ENCODE measurements at places on chromosomes 7 and 10.

GRCh38 chr10:70585578-70586169 lies 16.9 kb downstream of the PRF1 start:
- DNase-seq: no peak

GRCh38 chr10:124742413-124743190 lies 1.6 kb downstream of the FAM53B start:
- no peak for DNase-seq

DNA sequence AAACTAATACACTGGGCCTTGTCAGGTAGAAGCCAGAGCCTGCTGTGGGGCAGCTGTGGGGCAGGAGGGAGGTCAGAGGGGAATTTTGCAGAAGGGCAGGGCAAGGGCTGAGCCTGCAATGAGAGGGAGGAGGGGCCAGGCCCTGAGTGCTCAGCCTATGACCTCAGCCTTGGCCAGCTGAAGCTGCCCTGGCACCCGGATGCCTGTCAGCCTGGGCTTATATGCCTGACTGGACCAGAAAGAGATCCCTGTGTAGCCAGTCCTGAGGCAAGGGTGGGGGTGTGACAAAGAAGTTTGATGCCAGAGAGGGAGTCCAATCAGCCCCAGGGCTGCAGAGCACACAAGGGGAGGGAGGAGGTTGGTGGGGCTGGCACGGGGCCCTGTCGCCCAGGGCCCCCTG lies 22.3 kb upstream of the PRRT4 start:
- DNase-seq: no peak

GRCh38 chr10:123835575-123835974 lies 56.0 kb downstream of the CPXM2 start:
- DNase-seq: no peak

DNA sequence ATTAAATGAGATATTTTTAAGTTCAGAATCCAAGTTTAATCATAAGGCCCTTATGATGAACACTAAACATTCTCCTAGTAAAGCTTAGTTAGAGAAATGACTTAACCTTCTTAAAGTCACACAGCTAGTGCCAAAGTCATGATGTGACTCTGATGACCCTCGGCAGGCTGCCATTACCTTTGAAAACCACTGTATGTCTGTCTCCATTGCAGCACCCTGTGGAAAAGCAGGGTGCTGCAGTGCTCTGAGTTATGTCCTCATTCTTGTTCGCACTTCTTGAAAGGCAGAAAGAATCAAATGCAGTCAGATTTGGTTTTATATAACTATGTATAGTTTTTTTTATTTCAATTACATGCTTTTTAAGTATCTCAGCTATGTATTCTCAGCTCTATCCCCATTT lies 105.0 kb downstream of the PHTF2 start:
- DNase-seq: no peak

- DNase-seq: no peak
These were observed 33.7 kb upstream of the HECW1 start for GRCh38 chr7:43078794-43079193.

DNA sequence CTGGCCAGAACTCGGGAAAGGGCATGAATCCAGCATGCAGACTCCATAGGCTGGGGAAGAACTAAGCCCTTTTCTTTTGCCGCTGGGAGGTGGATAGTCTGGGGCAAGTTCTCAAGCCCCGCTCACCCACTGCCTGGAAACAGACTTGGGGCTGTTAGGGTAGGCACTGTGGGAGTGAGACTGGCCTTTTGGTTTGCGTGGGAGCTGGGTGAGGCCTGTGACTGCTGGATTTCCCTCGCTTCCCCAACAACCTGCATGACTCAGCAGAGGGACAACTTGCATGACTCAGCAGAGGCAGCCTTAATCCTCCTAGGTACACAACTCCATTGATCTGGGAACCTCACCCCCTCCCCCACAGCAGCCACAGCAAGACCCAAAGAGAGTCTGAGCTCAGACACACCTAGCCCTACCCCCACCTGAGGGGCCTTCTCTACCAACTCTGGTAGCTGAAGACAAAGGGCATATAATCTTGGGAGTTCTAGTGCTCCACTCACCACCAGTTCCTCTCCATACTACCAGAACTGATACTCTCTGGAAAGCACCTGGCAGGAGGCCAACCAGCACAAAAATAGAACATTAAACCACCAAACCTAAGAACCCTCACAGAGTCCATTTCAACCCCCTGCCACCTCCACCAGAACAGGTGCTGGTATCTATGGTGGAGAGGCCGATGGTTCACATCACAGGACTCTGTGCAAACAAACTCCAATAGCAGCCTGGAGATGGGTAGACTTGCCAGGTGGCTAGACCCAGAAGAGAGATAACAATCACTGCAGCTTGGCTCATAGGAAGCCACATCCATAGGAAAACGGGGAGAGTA lies 81.4 kb upstream of the LAMB4 start:
- DNase-seq: no peak

DNA sequence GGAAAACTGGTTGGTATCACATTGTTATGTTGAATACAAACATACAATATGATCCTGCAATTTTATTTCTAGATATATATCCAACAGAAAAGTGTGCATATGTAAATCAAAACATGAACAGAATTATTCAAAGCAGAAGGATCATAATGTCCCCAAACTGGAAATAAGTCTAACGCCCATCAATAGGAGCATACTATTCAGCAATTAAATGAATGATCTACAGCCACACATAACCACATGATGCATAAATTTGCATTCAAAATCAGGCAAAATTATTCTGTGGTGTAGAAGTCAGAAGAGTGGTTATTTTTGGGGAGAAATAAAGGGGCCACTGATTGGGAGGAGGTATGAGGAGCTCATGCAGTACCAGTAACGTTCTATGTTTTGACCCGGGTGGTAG lies 28.6 kb downstream of the NPY start:
- no peak for DNase-seq

DNA sequence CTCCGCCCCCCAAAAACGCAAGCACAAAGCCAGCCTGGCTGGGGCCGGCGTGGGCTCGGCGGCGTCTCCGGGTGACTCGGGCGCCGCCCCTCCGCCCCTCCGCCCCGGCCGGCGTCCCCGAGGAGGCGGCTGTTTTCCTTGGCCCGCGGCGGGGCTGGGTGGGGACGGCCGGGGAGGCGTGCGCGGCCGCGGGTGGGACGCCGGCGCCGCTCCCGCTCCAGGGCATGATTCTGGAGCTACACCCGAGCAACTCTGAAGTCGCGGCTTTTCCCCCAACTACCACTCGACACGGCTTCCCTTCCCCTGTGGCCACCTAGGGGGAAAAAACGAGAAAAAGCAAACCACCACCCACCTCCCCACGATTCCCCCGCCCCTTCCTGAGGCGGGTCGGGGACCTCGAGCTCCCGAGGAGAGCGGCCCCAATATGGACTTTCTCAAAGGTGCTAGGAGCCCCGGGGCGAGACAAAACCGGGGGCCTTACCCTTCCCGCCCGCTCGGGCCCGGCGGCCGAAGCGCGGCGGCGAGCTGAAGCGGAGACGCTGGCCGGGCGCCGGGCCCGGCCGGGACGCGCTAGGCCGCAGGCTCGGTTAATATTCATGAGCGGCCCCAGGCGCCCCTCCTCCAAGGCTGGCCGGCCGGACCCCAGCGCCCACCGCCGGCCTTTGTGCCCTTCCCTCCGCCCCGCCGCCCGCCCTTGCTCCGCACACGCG lies 856 bp downstream of the ARHGAP21 start:
- DNase-seq: peak; percentile 6

DNA sequence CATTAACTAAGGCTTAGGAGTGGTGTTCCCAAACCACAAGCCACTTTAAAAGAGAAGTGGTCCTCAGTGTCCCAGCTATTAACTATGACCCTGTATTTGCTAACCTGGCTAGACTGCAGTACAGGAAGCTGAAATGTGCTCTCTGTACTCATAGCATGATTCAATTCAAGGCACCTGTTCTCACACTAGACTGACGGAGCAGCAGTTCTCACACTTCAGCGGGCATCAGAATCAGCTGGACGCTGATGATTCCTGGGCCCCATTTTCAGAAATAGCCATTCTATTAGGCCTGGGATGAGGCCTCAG lies 24.5 kb upstream of the MSRB2 start:
- no peak for DNase-seq

DNA sequence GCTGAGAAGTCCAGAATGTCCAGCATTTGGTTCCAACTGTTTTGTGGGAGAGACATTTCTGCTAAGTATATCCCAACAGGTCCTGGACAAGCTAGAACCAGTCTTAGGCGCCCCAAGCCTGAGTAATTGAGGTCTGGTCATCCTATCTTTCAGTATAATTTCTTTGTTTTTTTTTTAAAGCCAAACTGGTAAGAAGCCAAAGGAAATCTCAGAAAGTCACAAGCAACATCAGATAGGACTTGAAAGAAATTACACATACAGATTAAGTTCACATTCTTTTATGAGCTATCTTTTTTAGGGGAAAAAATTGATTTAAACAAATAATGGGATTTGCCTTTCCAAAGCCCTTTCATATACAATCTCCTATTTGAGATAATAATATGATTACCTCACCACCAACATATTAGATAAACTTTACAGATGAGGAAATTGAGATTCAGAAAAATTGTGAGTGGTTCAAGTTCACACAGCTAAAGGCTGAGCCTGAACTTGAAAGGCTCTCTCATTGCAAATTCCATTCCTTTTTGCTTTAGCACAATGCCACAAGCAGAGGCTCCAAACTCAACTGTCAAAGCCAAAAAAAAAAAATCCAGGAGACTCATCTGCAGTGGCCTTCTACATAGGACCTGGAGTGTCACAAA lies 15.0 kb downstream of the PDLIM1 start:
- DNase-seq: no peak

GRCh38 chr7:135802697-135803096 lies 54.1 kb upstream of the FAM180A start:
- no peak for DNase-seq

DNA sequence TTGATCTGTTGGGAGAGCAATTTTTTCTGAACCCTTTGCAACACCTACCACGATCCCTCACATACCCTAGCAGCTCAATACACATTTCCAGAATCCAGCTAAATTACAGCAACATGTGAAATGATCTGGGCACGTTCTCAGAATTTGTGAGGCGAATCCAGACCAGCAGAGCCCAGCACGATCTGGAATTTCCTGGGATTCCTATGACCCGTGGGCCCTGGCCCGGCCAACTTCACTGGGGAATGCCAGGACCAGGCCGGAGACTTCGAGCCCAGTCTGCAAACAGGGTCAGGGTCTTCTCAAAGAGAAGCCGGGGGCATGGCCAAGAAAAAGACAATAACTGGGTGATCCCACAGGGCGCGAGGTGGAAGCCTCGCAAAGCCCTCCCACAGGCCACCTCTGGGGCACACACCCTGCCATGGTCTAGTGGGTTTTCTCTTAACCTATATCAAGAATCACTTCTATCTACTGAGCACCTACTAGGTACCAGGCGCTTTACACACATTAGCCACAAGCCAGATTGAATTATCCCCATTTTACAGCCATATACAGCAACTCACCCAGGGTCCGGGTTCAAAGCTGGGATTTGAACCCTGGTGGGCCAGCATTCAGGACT lies 33.8 kb downstream of the FAM53B start:
- DNase-seq: no peak

GRCh38 chr7:119694506-119694905 lies 578.5 kb upstream of the KCND2 start:
- DNase-seq: no peak

GRCh38 chr7:105691680-105692564 lies 110.6 kb upstream of the EFCAB10 start:
- peak; percentile 65 for DNase-seq

DNA sequence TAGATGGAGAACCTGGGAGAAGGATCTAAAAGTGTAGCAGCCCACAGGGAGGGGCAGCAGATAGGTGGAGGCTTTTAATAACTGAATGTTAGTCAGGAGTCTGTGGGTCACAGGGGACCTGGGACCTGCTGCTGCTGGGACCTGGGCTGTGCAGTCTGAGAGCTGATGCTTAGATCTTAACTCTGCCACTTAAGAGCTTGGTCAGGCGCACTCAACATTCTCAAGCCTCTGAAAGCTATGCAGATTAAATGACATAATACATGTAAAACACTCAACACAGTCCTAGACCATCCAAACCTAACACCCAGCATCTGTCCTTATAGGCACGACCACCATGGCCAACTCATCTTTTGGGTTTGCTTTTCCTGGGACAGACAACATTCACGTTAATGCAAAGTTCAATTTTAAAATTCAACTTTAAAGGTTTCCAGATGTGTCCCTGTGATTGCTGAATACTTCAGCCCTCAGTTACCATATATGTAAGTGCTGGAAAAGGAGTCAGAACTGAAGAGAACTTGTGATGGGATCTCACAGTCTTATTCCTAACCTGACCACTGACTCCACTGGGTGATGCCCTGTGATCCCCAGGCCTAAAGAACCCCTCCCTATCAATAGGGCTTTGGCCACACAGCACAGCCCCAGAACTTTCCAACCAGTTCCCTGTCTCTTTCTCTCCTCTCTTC lies 321.0 kb downstream of the PLXNA4 start:
- DNase-seq: no peak

GRCh38 chr10:127774766-127775559 lies 38.0 kb downstream of the FOXI2 start:
- DNase-seq: no peak

- no peak for DNase-seq
These were observed 6.7 kb downstream of the ATP6V1F start for GRCh38 chr7:128869138-128869943.

DNA sequence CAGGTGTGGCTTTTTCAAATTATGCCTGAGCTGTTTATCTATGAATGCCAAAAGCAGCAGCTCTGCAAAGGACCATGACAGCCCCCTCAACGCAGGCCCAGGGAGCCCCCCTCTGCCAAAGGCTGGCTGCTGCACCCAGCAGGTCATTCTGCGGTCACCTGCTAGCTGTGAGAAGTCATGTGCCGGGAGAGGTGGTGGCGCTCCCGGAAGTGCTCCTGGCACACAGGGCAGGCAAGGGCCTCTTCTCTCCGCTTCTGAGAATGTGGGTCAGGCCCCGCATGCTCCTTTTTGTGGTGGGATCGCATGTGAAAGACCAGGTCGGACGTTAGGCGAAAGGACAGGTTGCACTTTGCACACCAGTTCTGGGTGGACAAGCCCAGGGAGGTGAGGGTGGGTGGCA lies 16.4 kb downstream of the ZNF488 start:
- no peak for DNase-seq

- DNase-seq: no peak
These were observed 3.7 kb upstream of the AOC1 start for GRCh38 chr7:150848561-150849115.
